ENCODE measurements at places on chromosomes 1 and 21. TPM values are rescaled to one million over a fixed set of nuclear protein-coding genes. Genes with fewer than 3 reads are reported as not detected.

- no peaks in the 10 kb centered on the region for H3K36me3 ChIP-seq
- no peak overlapping the region for H3K27ac ChIP-seq
- no peak overlapping the region for H3K4me3 ChIP-seq
Measured at GRCh38 chr1:64433308-64433707, 36.6 kb upstream of the CACHD1 start.

The GABPA gene
- total RNA-seq: 26.8 TPM

The SMIM1 gene
- total RNA-seq: 0.80 TPM

The RHD gene
- not detected for total RNA-seq

GRCh38 chr1:22292011-22292788 lies 149.3 kb upstream of the WNT4 start:
- no peak for DNase-seq
- peaks cover 4% of the 10 kb centered on the region for H3K4me1 ChIP-seq
- no peaks in the 10 kb centered on the region for H3K36me3 ChIP-seq

DNA sequence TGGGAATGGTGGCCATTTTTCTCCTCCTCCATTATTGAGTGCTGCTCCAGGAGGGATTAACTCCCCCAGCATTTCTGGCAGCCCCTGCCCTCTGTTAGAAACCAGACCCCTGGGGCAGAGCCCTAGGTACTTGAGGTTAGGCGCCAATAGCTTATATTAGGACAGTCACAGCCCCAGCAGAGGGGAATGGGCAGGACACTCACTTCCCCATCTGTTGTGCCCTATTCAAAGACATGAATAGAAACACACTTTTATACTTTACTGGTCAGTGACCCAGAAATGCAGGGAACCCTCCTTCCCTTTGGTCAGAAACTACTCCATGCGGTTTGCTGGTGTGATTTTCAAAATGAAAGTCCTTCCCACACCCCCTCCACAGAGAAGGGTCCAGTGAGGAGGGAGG lies 267.7 kb downstream of the PTBP2 start:
- no peaks in the 10 kb centered on the region for H3K4me1 ChIP-seq
- no peaks in the 10 kb centered on the region for H3K36me3 ChIP-seq
- H3K27me3 ChIP-seq: no peaks in the 10 kb centered on the region

The NEK2 gene
- 14.8 TPM for total RNA-seq

- no peaks in the 10 kb centered on the region for H3K27me3 ChIP-seq
- H3K36me3 ChIP-seq: no peaks in the 10 kb centered on the region
- no peaks in the 10 kb centered on the region for H3K4me1 ChIP-seq
Measured at GRCh38 chr1:225371366-225372010, 56.4 kb downstream of the LBR start.

DNA sequence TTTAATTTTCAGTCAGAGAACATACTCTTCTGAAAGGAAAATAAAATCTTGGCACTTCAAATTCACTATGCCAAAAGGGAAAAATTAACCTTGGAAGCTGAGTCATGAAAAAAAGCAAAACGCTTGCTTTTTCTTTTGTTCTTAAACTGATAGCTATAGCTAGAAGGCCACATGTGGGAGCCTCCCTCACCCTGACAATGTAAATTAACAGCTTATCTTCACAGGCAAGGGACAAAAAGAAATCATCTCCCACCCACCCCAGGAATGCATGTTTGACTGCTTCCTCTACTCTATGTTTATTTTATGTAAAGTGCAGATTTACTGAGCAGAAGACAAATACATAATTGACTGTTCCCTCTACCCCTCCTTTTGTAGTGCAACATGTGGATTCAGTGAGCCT lies 38.0 kb downstream of the EBNA1BP2 start:
- no peaks in the 10 kb centered on the region for H3K4me1 ChIP-seq
- H3K4me3 ChIP-seq: no peak overlapping the region
- H3K27ac ChIP-seq: no peak overlapping the region

The VPS13D gene
- total RNA-seq: 24.1 TPM

DNA sequence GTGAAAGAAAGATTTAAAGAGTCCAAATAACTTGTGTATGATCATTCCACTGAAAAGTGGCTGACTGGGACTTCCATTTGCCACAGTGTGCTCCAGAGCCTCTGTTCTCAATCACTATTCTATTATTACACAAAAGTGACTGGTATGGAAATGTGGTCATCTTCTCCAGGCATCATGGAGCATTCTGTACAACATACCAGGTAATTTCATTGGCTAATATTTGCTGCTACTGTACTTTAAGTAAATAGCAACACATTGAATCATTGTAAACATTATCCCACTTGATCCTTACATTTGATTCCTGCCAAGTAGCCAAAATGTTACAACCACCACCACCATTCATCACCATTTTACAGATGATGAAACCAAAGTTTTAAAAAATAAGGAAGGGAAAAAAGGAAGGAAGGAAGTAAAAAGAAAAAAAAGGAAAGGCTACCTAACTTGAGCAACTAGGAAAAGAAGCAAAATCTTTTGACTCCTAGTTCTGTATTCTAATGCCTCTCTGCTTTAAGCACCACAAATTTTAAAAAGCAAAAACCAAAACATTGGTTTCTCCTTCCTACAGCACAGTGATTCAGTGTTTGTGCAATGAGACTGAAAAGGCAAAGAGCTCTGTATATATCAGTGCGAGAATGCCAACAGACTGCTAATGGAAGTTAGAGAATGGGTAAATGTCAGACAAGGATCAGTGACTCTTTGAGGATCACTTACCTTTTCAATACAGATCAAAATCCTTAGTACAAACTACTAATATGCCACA lies 361.4 kb upstream of the PTBP2 start:
- no peak for DNase-seq
- H3K36me3 ChIP-seq: no peaks in the 10 kb centered on the region
- no peaks in the 10 kb centered on the region for H3K27me3 ChIP-seq

DNA sequence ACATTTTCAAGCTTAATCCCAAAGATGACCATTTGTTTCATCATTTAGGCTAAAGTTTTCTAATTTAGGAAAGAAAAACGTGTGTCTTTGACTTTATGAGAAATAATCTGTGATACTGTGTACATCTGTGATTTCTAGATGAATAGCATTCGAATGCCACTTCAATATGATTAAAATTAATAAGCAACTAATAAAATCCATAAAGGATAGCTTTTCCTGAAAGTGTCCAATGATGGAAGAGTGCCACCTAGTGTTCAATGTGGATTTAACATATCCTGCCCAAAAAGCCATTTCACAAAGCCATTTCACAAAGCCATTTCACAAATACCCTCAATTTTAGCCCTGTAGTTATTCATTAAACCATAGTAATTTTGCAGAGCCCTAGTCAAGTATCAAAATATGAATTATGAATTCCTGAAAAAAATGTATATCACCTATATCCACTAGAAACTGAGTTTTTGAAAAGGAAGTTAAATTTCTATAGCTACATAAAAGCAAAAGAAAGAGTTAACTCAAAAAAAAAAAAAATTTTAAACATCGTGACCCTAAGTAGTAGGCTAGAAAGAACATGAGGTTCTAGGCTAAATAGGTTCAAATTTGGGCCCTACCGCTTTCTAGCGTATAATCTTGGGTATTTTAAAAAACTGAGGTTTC lies 19.1 kb downstream of the NME7 start:
- peak; percentile 6 for DNase-seq
- no peak overlapping the region for H3K4me3 ChIP-seq
- H3K27me3 ChIP-seq: no peaks in the 10 kb centered on the region
- H3K4me1 ChIP-seq: no peaks in the 10 kb centered on the region

- DNase-seq: no peak
- H3K36me3 ChIP-seq: no peaks in the 10 kb centered on the region
- no peaks in the 10 kb centered on the region for H3K4me1 ChIP-seq
- no peak overlapping the region for H3K4me3 ChIP-seq
Measured at GRCh38 chr1:201192261-201192788, 1.7 kb downstream of the IGFN1 start.

The NOS1AP gene
- total RNA-seq: not detected

The PRAMEF17 gene
- total RNA-seq: not detected

GRCh38 chr1:93079685-93080141 lies 630 bp downstream of the MTF2 start:
- no peaks in the 10 kb centered on the region for H3K36me3 ChIP-seq
- H3K4me1 ChIP-seq: peaks cover 48% of the 10 kb centered on the region
- peak overlapping the region; percentile 84 for H3K27ac ChIP-seq
- peak overlapping the region; percentile 96 for H3K4me3 ChIP-seq
